ENCODE measurements at places on chromosomes 11 and 22.

- DNase-seq: no peak
These were observed 30.3 kb downstream of the CHEK2 start for GRCh38 chr22:28711341-28711740.

- no peak for DNase-seq
These were observed 13.8 kb upstream of the LINC01488 start for GRCh38 chr11:69467646-69468045.

GRCh38 chr11:19208959-19209546 lies 7.3 kb upstream of the CSRP3 start:
- no peak for DNase-seq

GRCh38 chr11:46475926-46476545 lies 84.5 kb upstream of the CHRM4 start:
- no peak for DNase-seq

- DNase-seq: no peak
These were observed 13.1 kb upstream of the RPL3 start for GRCh38 chr22:39332441-39333064.

- DNase-seq: no peak
These were observed 110.2 kb downstream of the MYO18B start for GRCh38 chr22:25852223-25852622.

- no peak for DNase-seq
These were observed 1.2 kb downstream of the OR6T1 start for GRCh38 chr11:123942413-123942812.

DNA sequence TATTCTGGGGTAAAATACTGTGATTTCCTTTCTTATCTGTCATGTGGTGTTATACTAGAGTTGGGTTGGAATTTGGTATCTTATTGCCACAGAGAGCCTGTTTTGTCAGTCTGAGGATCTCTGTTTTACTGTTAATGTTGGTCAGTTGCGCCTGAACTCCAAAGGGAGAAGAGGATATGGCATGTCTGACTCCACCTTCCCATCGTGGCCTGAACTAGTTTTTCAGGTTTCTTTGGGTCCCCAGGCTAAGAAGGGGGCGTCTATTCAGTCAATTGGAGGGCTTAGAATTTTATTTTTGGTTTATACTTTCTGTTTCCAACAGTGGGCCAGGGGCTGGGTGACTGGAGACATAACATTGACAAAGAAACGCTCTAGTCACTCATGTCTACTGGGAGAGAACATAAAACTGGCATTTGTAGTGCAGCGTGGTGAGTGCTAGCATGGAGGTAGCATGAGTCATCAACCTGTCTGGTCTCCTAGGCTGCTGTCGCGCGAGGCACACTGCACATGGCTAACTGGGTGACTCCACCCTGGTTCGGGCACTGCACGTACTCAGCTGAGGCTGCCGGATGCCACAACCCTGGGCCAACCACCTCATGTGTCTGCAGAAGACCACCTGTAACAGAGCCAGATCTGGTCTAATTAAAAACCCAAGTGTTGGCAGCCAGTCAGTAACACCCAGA lies 120.1 kb upstream of the OR9Q1 start:
- peak; percentile 42 for DNase-seq

DNA sequence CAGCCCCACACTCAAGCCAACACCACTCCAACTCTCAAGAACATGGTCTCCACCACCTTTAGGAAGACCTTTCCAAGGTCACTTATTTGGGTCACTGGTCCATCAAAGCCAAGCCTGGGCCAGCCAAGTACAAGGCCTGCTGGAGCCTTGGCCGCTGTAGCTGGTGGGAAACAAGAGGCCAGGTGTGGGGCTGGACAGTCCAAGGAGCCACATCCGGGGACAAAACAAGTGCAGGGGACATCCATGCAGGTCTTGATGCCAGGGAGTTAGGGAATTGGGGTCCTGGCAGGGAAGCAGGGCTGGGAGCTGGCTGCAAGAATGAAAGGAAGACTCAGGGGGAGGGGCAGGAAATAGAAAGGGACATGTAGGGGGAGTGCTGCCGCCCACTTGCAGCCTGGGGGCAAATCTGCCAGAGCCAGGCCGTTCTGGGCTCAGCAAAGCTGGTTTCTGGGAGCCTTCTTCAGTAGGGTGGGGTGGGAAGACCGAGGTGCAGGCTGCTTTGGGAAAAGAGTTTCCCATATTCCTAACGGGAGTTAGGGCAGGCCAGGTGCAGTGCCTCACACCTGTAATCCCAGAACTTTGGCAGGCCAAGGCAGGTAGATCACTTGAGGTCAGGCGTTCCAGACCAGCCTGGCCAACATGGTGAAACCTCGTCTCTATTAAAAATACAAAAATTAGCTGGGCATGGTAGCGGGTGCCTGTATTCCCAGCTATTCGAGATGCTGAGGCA lies 69.5 kb upstream of the ATXN10 start:
- no peak for DNase-seq

DNA sequence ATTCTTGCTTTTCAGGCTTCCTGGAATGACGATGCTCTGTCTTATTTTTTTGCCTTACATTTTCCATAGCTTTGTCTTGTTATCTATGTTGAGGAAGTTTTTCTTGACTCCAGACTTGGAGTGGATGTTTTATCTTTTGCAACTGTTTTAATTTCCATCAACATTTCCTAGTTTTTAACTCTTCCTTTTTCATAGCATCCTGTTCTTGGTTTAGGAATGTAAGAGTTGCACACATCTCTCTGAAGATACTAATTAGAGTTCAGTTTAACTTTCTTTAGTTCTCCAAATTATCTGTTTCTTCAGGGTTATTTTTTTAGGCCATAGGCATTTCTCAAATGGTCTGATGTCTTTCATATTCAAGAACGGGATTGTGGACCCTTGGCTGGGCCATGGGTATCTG lies 10.4 kb downstream of the CLDN5 start:
- DNase-seq: no peak

- DNase-seq: no peak
These were observed 9.4 kb upstream of the FBLN1 start for GRCh38 chr22:45493286-45493771.

DNA sequence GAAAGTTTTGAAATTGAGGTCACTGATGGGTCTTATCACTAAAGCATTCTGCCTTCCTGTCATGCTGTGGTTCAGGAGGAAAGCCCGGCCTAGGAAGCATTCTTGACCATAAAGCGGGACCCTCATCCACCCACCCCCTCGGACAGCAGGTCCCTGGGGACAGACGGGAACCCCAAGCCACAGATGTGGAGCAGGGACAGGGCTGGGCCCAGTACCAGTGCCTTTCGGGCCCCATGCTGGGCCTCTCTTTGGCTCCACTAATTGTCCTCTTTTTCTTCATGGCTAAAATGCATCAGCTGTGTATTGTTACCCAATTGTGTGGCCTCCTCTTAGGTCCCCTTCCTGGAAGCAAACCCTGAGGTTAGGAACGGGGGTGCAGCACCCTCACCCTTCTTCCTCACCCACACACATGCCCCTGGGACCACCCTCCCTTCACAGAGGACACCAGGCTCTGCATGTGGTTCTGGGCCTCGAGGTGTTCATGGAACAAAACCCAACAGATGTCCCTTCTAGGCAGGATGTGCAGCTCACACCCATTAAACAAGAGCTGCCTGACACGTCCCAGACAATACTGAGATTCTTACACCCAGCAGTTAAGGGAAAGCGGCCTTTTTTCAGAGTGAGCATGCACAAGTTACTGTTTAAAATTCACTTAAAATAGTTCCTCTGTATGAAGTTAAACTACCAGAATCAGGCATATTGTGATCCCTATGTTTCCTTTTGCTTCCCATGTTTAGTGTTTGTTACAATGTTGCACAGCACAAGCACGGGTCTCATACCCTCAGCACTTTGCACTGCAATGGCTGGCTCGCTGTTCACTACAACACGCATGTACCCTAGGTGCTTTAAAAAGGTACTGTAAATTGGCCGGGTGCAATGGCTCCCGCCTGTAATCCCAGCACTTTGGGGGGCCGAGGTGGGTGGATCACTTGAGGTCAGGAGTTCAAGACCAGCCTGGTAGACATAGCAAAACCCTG lies 807.6 kb downstream of the BRD1 start:
- DNase-seq: no peak

GRCh38 chr11:63556404-63557013 lies 6.7 kb downstream of the PLAAT2 start:
- no peak for DNase-seq

DNA sequence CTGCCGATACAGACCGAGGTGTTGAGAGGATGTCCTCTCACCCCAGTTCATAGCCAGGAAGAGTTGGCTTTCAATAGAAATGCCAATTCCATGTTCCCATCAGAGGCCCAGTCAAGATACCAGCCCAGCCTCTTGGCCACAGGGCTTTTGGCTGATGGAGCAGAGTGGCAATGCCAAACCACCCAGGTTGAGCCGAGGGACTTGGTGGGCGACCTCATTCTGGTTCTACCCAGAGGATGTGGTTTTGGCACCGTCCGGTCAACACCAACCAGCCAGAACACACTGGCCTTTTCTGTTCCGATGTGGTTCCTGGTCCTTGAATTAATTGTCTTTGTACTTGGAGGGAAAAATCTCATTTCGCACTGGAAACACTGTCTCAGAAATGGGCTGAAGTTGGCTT lies 60.5 kb downstream of the COMMD9 start:
- no peak for DNase-seq

- DNase-seq: peak; percentile 57
These were observed 997 bp downstream of the DEAF1 start for GRCh38 chr11:693887-694562.

GRCh38 chr11:1369371-1370005 lies 20.2 kb upstream of the BRSK2 start:
- DNase-seq: peak; percentile 45

GRCh38 chr11:98940913-98941312 lies 79.8 kb upstream of the CNTN5 start:
- DNase-seq: no peak

DNA sequence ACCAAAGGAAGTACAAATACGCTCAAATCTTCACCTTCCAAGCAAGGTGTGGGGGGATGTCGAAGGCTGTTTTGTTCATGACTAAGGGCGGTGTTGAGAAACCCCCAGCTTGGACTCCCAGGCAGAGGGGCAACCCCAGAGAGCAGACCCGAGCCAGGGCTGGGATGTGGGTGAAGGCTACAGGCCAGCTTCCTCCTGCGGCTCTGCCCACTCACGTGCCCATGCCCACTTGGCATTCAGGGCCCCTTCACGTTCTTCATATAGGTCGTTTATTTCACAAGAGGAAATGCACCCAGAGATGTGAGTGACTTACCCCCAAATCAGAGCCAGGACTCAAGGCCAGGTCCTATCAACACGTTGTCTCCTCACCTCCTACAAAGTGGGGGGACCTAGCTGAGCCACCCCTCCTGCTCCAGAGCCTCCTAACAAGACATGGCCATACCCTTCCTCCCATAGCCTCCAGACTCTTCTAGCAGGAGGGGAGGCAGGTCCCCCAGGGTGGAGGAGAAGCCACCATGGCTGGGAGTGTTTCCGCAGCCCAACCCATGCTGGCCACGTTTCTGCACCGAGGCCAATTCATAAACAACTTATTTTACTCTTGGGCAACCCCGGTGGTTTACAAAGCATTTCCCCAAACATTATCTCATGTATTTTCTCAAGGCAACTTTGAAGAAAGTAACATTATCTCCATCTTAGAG lies 22.0 kb downstream of the TMEM184B start:
- DNase-seq: no peak

GRCh38 chr11:105937331-105937730 lies 84.7 kb downstream of the MSANTD4 start:
- no peak for DNase-seq

Measured in pancreas (tissue), 10 donors.